ENCODE measurements at places on chromosomes 3 and 15.

DNA sequence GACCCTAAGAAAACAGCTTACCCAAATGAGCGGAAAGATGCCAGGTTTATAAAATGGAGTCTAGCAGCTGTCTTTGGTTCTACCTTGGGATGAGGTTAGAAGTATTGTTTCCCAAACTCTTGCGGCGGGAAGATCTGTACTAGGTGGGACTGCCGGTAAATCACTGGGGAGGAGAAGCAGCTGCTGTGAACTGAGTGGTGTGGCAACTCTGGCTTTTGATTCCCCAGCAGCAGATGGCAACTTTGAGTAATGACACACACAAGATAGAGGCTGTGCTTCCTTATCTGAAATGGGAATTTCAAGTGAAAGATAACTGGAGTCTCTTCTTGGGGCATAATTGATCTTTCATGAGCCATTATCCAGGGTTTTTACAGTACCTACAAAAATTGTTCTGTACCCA lies 184.9 kb downstream of the ATG7 start:
- no peak for DNase-seq

DNA sequence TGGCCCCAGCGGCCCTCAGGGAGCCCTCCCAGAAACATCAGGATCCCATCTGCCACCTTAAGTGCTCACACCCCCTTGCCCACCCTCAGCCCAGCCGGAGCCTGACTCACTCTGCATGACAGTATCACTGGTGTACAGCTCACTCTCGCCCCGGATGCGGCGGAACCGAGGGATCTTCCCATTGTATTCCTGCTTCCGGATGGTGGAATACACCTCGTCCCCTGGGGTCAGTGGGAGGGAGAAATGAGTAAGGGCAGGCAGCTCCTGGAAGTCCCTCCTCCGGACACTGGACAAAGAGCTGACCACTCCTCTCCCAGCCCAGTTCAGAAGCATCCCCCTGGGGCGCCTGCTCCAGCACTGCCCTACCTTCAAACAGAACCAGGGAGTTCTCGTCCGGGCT lies 16.5 kb downstream of the SEMA7A start:
- no peak for DNase-seq

DNA sequence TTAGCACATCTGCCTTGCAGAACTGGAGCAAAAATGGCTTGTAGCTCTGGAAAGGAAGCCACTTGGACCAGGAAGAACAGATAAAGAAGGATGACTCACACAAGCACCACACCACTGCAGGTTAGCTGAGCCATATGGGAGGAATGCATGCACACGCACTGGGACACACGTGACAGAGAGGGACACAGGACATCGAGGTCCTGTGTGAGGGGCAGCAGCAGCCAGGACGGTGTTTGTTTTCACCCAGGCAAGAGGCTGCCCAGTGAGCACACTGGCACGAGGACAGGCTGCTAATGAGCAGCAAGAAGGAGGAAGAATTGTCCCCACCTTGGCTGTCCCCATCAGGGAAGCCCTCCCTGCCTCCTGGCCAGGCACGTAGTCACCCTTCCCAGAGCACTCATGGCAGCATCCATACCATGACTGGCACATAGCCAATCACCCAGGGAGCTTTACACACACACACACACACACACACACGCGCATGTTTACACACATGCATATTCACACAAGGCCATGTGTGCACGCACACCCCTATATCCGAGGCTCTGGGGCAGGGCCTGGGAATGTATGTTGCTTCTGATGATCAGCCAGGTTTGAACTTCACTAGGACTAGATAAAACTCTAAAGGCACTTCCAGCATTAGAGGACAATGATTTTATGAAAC lies 24.0 kb upstream of the SPTBN5 start:
- DNase-seq = no peak

GRCh38 chr15:68380456-68380855 lies 51.5 kb downstream of the ITGA11 start:
- DNase-seq = no peak

- DNase-seq = no peak
Measured at GRCh38 chr3:17913359-17913758, 170.9 kb upstream of the TBC1D5 start.

GRCh38 chr3:38458796-38459498 lies 5.3 kb downstream of the ACVR2B start:
- DNase-seq = peak; percentile 90

DNA sequence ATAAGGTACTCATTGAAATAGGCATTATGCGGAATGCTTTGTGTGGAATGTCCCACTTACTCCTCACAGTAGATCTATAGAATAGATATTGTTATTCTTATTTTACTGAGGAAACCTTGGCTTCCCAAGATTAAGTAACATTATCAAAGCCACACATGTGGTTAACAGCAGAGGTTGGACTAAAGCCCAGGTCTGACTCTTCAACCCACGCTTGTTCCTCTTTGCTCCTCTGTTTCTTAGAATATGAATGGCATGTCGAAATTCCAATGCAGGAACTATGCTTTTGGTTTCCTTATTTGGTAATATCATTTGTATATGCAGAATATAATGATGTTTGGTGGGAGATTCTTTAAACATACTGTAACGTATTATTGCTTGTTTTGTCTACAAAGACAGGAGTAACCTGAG lies 818.8 kb upstream of the LMCD1 start:
- no peak for DNase-seq

DNA sequence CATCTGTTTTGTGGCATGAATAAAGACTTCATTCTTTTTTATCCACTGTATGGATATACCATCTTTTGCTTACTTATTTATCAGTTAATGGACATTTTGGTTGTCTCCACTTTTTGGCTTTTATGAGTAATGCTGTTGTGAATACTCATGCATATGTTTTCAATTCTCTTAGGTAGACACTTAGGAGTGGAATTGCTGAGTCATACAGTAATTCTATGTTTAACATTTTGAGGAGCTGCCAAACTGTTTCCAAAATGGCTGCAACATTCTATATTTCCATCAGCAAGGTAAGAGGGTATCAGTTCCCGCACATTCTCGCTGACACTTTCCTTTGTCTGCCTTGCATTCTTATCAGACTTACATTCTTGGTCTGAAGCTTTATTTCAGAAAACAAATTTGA lies 191.1 kb downstream of the WNT5A start:
- no peak for DNase-seq

GRCh38 chr3:33218446-33219174 lies at the start of gene SUSD5:
Gene SUSD5, minus strand, starts transcription at chr3:33218810. Its CDS starts 13 bp downstream, at chr3:33218797.
- peak; percentile 52 for DNase-seq

DNA sequence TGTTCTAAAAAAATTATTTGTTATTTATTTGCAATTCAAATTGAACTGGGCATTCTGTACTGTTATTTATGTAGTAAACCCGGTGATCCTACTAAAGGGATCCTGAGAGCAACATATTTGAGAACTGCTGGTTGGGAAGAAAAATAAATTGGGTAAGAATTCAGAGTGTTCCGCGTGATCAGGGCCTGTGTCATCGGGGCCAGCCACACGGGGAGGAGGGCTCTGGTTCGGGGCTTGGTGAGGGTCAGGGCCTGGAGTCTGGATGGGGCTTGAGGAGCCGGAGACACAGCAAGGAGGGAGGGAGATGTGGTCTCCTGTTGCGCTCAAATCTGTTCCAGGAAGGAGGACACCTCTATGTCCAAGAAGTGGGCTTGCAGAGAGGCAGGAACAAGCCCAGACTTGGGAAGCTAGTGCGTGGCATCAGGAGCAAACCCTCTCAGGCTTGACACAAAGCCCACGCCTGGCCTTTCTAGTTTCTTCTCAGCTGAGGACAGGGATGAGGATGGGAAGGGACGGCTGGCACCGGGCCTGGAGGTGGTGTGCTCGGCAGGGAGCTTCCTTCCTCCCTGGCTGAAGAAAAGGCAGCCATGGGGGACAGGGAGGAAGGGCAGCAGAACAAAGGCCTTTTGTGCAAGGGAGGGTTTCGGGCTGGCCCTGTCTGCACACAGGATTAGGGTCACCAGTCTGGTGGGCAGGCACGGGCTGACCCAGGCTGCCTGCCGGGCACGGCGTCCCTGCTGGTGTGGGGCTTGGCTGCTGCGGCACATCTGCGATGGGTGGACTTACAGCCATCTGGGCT lies 22.9 kb upstream of the FBLN2 start:
- DNase-seq = no peak

DNA sequence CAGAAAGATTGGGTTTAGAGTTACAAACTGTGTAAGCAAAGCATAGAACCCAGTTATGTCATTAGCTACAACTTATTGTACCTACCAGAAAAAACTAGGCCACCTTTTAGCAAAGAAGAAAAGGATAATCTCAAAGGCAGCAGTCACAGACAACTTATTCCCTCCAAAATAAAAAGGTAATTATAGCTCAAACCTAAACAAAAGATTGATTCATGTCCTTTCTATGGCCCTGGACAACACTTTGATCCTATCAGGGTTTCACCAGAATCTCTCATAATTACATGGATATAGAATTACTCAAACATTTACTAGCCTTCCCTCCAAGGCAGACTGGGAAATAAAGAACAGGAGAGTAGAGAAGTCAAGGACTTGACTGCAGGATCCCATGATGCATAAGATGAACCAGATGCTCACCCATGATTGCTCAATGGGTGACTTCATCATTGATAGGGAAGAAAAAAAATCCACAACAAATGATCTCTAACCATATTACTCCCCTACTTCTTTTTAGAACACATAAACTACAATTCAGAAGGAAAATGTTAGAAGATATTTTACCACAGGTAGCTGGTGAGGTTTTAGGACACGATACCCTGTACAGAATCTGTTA lies 17.4 kb downstream of the DET1 start:
- no peak for DNase-seq

DNA sequence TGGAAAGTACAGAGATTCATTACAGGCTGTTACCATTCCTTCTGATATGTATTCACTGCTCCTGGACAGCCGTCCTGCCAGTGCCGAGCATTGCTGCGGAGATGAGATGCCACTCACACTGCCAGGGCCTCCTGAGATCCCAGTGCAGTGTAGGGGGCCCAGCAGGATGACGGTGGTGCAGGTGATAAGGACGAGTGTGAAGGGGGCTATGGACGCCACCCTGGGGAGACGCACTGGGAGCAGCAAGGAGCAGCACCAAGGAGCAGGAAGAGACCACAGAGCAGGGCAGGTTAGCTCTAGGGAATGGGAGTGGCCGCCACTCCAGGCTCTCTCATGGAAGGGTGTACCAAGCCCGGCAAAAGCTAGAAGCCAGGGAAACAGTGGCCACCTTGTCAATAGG lies 4.0 kb upstream of the KLF15 start:
- DNase-seq = no peak

- no peak for DNase-seq
Measured at GRCh38 chr3:127497166-127497565, 93.4 kb downstream of the TPRA1 start.

DNA sequence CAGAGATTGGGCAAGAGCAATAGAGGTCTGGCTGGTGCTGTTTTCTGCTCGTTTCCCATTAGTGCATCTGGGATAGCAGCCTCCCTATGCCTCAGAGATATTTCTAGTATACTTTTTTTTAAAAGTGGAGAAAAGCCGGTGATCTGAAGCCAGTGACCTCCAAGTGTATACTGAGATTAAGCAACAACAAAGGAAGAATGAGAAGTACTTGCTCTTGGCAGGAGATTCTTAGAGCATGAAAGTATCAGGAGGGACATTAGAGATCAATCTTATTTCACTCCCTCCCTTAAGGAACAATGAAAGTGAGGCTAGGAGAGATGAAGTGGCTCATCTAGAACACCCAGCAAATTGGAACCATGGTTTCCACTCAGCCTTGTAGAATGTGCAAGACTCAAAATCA lies 423.3 kb downstream of the SOX2 start:
- DNase-seq = no peak

GRCh38 chr3:99758502-99759177 lies 59.0 kb upstream of the CMSS1 start:
- no peak for DNase-seq

- DNase-seq = no peak
Measured at GRCh38 chr15:33137101-33137500, 57.4 kb downstream of the FMN1 start.

GRCh38 chr15:48595981-48596380 lies 49.5 kb downstream of the FBN1 start:
- DNase-seq = no peak

- DNase-seq = no peak
Measured at GRCh38 chr3:187896646-187897045, 151.4 kb upstream of the BCL6 start.

- DNase-seq = no peak
Measured at GRCh38 chr15:59200560-59200959, 6.1 kb upstream of the LDHAL6B start.

DNA sequence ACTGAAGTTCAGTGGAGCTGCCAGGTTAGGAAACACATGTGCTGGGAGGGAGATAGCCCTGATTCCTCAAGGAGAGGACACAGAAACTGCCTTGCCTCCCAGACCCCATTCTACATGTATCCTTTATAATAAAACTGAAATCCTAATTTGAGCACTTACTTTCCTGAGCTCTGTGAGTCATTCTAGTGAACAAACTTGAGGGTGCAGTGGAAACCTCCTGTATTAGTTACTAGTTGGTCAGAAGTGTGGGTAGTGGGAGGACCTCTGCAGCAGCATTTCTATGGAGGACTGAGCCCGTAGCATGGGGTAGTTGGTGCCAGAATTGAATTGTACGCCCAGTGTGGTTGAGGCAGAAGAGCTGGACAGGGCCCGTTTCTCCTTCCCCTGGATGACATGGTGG lies 23.9 kb downstream of the ATP1B3 start:
- DNase-seq = no peak

GRCh38 chr3:131717493-131717892 lies 214.7 kb upstream of the MRPL3 start:
- no peak for DNase-seq

DNA sequence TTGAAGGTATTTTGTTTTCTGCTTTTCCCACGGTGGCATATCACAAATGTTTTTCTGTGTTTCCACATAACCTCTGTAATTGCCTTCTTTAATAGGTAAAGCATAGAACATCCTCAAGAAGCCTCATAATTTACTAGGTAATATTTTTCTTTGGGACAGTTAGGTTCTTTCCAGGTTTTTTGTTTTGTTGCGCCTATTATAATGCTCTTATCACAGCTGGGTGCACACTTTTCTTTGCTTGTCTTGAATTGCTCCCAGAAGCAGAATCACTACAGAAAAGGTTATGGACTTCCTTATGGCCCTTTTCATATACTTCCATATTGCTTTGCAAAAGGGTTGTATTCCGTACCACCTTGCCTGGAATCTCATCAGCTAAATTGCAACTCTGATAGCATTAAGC lies 213.5 kb downstream of the RYR3 start:
- DNase-seq = no peak

- no peak for DNase-seq
Measured at GRCh38 chr3:10400749-10401495, 80.0 kb upstream of the SEC13 start.
